ENCODE measurements at places on chromosomes 3 and 15.

- no peak for DNase-seq
These were observed 82.8 kb upstream of the MEX3B start for GRCh38 chr15:82128401-82129148.

- DNase-seq: no peak
These were observed 98.5 kb upstream of the SLC25A36 start for GRCh38 chr3:140842984-140843649.

- no peak for DNase-seq
These were observed 4.3 kb downstream of the RNU6-1 start for GRCh38 chr15:67835297-67836133.

DNA sequence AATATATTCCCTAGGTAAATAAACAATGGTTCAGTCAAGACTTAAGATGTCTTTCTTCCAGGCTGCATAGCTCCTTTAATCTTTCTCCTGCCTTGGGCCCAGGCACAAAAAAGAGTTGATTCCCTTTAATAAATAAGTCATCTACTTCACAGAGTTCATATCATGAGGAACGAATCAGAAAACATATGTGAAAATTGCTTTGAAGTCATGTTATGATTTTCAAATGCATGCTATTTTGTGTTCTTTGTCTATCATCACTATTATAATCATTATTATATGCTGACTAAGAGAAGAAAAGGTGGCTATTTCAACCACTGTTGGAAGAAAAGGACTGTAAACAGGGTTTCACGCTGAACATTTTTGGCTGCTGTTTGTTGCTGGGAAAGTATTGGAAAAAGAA lies 70.4 kb downstream of the LSAMP start:
- peak; percentile 9 for DNase-seq
